Natural killer cell (primary cell): ENCODE measurements at places on chromosomes 11 and 22.

GRCh38 chr11:87101956-87102580, 64.3 kb downstream of the TMEM135 start:
- DNase-seq = no peak
- H3K27me3 ChIP-seq = no peaks in the 10 kb centered on the region
- no peaks in the 10 kb centered on the region for H3K4me1 ChIP-seq
- H3K27ac ChIP-seq = no peak overlapping the region

DNA sequence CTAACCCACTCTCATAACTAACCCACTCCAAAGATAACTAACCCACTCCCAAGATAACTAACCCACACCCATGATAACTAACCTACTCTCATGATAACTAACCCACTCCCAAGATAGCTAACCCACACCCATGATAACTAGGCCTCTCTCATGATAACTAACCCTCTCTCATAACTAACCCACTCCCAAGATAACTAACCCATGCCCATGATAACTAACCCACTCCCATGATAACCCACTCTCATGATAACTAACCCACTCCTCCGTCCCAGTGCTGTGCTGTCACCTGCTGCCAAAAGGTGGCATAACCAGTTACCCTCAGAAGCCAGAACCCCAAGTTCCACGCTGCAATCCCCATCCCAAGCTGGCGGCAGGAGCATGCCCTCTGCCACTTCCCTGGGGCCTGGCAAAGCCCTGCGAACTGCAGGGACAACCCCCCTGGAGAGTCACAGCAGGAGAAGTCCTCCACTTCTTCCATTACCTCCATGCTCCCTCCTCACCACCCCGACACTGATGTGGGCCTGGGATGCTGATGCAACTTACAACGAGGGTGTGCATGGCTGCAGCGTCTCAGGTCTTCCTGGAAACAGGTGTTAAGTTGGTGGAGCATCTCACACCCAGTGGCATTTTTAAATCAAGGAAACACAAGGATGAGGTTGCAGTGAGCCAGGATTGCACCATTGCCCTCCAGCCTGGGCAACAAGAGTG, 30.8 kb upstream of the CELSR1 start:
- no peaks in the 10 kb centered on the region for H3K27me3 ChIP-seq
- DNase-seq = no peak
- no peaks in the 10 kb centered on the region for H3K36me3 ChIP-seq
- no peak overlapping the region for H3K27ac ChIP-seq
- H3K4me3 ChIP-seq = no peak overlapping the region

GRCh38 chr11:69893631-69894030, 74.4 kb upstream of the FGF3 start:
- H3K27me3 ChIP-seq = no peaks in the 10 kb centered on the region
- no peak overlapping the region for H3K27ac ChIP-seq
- no peak for DNase-seq
- H3K36me3 ChIP-seq = no peaks in the 10 kb centered on the region
- no peaks in the 10 kb centered on the region for H3K4me1 ChIP-seq
- no peak overlapping the region for H3K4me3 ChIP-seq

DNA sequence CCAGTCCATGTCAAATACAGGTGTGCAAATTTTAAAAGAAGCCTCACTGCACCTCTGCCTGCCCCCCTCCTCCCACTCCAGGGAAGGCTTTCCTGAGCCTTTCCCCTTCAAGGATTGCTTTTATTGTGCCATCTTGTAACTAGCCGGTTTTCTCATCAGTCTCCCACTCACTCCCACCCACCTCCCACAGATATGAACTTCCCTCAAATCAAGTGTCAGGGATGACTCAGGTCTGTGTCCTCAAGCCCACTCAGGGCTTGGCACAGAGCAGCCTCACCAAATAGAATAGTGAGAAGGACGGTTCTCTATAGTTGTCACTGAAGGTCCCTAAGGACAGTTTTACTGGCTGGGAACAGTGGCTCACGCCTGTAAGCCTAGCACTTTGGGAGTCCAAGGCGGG, 43.0 kb downstream of the THAP12 start:
- no peaks in the 10 kb centered on the region for H3K36me3 ChIP-seq
- H3K4me3 ChIP-seq = no peak overlapping the region
- H3K27me3 ChIP-seq = no peaks in the 10 kb centered on the region

- DNase-seq = no peak
- H3K4me1 ChIP-seq = no peaks in the 10 kb centered on the region
- H3K27me3 ChIP-seq = no peaks in the 10 kb centered on the region
- no peak overlapping the region for H3K27ac ChIP-seq
- no peaks in the 10 kb centered on the region for H3K36me3 ChIP-seq
Measured at GRCh38 chr11:29243616-29244015, 773.2 kb downstream of the KCNA4 start.

DNA sequence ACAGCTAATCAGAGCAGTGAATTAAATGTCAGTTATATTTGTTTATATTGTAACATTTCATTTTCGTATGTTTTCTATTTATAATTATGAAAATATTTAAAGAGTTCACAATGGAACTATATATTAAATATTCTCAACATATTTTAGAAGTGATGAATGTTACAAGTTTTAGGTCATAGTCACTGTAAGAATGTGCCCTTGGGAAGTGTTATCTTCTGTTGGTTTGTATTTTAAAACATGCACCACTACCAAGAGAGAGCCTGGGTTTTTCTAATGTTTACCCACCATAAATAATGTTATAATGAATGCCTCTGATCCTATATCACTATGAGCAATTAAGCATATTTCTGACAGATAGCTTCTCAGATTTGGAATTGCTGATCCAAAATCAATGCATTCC, 171.0 kb downstream of the BCR start:
- H3K27ac ChIP-seq = no peak overlapping the region
- H3K4me1 ChIP-seq = no peaks in the 10 kb centered on the region
- H3K36me3 ChIP-seq = no peaks in the 10 kb centered on the region
